ENCODE measurements at places on chromosomes 7 and 10. TPM values are rescaled to one million over a fixed set of nuclear protein-coding genes. Genes with fewer than 3 reads are reported as not detected.

The GPR26 gene
- total RNA-seq = not detected

DNA sequence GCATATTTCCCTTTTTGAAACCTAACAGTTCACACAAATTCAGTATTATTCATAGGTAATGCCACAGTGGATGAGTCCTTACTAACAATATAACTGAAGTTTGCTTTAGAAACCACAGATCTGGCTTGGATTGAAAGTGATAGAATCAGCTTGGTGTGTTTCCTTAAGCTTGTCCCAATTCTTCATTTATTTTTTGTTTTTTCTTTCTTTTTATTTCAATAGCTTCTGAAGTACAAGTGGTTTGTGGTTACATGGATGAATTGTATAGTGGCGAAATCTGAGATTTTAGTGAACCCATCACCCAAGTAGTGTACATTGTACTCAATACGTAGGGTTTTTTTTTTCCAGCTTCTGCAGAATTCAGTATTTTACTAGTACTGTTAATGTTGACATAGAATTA is 518.2 kb upstream of the SEMA3D start:
- no peaks in the 10 kb centered on the region for H3K36me3 ChIP-seq
- no peak for DNase-seq
- H3K27me3 ChIP-seq = no peaks in the 10 kb centered on the region
- H3K4me3 ChIP-seq = no peak overlapping the region
- no peak overlapping the region for H3K27ac ChIP-seq

GRCh38 chr10:113132591-113133121 is 182.6 kb downstream of the TCF7L2 start:
- no peaks in the 10 kb centered on the region for H3K4me1 ChIP-seq
- H3K4me3 ChIP-seq = no peak overlapping the region
- no peak for DNase-seq
- H3K36me3 ChIP-seq = no peaks in the 10 kb centered on the region
- peaks cover 20% of the 10 kb centered on the region for H3K27me3 ChIP-seq
- H3K27ac ChIP-seq = no peak overlapping the region

The RASA4B gene
- total RNA-seq = 11.4 TPM

DNA sequence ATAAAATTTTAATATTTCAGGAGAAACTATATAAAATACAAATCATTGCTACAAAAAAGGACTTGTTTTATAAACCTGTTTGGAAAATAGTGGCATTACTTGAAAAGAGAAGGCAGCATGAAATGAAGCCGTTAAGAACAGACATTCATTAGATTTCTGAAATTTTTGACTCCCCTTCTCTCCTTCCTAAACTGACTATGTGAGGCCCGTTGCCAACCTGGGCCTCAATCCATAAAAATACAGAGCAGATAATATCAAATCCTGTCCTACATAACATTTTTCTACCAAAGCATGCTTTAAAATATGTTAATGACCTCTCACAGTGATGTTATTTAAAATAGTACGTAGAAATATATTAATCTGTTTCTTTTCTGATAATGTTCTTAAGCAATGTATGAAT is 34.5 kb upstream of the ING3 start:
- no peaks in the 10 kb centered on the region for H3K4me1 ChIP-seq
- no peak overlapping the region for H3K27ac ChIP-seq
- no peak overlapping the region for H3K4me3 ChIP-seq
- H3K36me3 ChIP-seq = no peaks in the 10 kb centered on the region
- peaks cover 3% of the 10 kb centered on the region for H3K27me3 ChIP-seq

GRCh38 chr7:39952374-39952773 is 2.3 kb downstream of the CDK13 start:
- H3K4me1 ChIP-seq = peaks cover 70% of the 10 kb centered on the region
- peak overlapping the region; percentile 97 for H3K27ac ChIP-seq
- H3K36me3 ChIP-seq = peaks cover 25% of the 10 kb centered on the region
- DNase-seq = no peak
